ENCODE measurements at places on chromosomes 13 and 19.

DNA sequence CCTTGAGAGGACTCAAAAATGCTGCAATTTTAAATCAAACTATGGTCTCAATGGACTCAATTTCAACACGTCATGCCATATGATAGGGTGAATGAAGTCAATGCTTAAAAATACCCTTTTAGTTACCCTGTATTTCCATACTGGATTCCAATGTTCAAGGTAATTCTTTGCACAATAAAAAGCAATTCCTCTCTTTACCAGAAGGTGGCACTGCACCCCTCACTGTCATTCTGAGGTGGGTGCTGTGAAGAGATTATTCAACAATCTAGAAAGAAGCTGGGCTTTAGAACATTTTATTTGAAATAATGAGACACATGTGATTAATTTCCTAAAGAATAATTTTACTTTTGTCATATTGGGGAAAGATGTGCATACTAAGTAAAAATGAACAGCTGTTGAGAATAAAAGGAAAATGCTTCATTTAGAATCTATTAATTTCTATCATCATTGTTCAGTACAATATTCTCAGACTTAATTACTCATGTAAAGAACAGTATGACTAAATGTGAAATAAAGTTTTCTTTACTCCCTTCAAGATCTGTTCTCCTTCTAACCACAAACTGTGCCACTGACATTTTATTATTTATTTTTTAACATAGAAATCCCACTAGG, 789.1 kb downstream of the GPC5 start:
- peak; percentile 33 for DNase-seq

DNA sequence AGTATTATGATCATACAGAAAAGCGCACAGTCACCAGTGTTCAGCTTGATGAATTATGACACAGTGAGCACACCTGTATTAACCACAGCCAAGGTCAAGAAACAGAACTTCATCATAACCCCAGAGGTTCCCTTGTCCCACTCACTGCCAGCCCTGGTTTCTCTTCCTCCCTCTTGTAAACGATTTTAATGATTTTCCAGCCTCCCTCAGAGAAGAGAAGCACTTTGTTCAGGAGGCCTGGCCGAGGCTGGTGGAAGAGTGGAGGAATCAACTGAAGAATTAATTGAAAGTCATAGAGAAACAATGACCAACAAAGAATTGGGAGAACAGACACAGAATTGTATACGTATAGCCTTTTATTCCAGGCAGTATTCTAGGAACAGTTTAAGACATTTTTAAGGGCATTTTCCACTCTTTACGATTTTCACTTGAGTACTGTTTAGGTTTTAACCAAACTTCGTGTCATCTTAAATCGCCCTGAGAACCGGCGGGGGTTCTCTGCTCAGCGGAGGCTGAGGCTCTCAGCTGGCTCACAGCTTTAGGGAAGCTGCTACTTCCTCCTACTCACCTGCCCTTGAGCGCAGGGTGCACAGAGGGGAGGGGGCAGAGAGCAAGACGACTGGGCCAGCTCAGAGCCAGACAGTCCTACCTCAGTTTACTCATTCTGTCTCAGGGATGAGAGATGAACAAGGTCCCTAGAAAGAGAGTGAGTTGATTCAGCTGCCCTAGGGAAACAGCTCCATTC, 108.6 kb downstream of the AKAP11 start:
- no peak for DNase-seq

GRCh38 chr13:67410645-67411044, 180.5 kb upstream of the PCDH9 start:
- no peak for DNase-seq

DNA sequence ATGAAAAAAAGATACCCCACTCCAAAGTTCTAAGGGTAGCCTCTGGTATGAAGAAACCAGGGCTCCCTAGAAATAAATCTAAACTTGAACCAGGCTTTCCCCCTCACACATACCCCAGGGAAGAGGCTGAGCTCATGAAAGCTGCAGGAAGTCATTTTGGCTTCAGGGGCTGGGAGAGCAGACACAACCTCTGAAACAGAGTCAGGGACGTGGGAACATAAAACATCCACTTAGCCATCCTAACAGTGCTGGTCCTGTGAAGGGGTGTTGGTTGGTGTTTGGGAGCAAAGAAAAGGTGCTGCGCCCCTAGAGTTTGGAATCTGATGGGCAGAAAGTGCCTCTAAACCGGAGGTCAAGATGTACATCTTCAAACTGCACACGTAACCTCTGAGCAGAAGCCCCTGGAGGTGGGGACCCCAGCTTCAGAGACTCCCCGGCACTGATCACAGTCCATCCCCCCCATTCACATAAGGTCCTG, 15.8 kb downstream of the RAB3D start:
- no peak for DNase-seq

GRCh38 chr13:25084096-25084495, 11.8 kb upstream of the PABPC3 start:
- DNase-seq, result no peak

DNA sequence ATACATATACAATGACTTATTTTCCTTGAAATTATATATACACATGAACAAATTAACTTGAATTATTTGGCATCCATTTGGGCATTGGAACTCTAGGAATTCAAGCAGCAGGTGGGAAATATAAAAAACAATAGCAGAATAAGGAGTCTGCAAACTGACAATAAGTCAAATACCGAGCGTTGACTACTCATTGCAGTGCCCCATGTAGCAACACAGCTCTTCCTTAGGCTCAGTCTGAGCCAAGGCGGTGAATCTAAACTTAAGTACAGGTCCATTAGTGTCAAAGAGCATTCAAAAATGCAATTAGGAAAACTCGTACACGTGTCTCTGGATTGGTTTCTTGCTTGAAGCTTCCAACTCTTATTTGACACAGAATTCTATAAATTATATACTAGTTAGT, 462.5 kb upstream of the KLF12 start:
- no peak for DNase-seq

GRCh38 chr13:81927347-81927746, 1586.4 kb upstream of the SPRY2 start:
- no peak for DNase-seq

DNA sequence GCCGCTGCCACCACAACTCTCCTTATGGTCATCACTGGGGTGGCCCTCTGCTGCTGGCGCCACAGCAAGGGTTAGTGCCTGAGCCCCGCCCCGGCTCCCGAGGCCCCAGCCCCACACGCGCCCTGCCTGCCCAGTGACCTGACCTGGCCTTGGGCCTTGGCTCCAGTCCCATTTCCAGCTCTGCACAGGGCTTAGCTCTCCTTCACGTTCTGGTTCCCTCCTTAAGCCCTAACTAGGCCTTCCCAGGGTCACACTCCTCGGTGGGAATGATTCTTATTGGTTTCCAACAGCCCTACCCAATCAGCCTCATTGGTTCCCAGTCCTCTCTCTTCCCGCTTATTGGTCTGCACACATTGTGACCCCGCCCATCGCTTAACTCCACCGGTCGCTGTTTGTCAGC, 5.8 kb downstream of the KIRREL2 start:
- DNase-seq, result no peak

DNA sequence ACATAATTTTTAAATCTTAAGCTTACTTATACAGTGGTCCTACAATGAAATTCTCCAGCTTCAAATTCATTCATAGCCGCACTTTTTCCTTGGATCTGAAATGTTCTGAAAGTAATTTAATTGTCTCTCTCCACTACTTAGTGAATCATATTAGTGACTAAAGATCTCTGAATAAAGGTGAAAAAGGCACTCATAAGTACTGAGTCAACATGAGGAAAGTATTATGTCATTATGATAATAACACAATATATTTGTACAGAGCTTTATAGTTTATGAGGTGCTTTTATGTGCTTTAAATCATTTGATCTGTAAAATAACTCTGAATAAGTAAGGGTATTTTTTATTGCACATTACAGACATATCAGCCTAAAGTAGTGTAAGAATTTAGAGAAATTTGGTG, 628.2 kb upstream of the SLITRK5 start:
- no peak for DNase-seq

GRCh38 chr13:21608961-21609360, 5.0 kb upstream of the MICU2 start:
- DNase-seq, result no peak

- DNase-seq, result no peak
Observed at GRCh38 chr13:28316836-28317235, 178.1 kb downstream of the FLT1 start.
